Endodermal cell (in vitro differentiated cells): ENCODE measurements at places on chromosomes 16 and 17. TPM values are rescaled to one million over a fixed set of nuclear protein-coding genes. Genes with fewer than 3 reads are reported as not detected.

DNA sequence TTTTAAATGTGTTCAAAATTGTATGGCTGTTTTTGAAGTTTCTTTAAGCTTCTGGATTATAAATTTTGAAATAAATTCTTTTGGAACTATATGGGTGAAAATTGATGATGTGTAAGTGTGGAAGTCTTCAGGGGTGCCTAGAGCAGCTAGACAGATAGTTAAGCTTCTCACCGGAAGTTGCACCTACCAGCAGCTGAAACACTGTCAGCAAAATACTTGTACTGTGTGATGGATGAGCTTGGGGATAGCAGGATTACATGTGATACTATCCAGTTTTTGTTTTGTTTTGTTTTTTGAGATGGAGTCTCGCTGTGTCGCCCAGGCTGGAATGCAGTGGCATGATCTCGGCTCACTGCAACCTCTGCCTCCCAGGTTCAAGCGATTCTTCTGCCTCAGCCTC lies 19.7 kb downstream of the RBL2 start:
- no peak for DNase-seq
- no peaks in the 10 kb centered on the region for H3K4me1 ChIP-seq
- H3K27me3 ChIP-seq, result no peaks in the 10 kb centered on the region

- H3K27ac ChIP-seq, result peak overlapping the region; percentile 91
- peaks cover 3% of the 10 kb centered on the region for H3K4me1 ChIP-seq
- peaks cover 34% of the 10 kb centered on the region for H3K36me3 ChIP-seq
- H3K4me3 ChIP-seq, result peak overlapping the region; percentile 99
Measured at GRCh38 chr16:19717314-19717713, 713 bp downstream of the KNOP1 start.

KCNJ2 gene
- total RNA-seq, result 0.29 to 0.38 TPM (median 0.35 TPM) in 3 replicates

DNA sequence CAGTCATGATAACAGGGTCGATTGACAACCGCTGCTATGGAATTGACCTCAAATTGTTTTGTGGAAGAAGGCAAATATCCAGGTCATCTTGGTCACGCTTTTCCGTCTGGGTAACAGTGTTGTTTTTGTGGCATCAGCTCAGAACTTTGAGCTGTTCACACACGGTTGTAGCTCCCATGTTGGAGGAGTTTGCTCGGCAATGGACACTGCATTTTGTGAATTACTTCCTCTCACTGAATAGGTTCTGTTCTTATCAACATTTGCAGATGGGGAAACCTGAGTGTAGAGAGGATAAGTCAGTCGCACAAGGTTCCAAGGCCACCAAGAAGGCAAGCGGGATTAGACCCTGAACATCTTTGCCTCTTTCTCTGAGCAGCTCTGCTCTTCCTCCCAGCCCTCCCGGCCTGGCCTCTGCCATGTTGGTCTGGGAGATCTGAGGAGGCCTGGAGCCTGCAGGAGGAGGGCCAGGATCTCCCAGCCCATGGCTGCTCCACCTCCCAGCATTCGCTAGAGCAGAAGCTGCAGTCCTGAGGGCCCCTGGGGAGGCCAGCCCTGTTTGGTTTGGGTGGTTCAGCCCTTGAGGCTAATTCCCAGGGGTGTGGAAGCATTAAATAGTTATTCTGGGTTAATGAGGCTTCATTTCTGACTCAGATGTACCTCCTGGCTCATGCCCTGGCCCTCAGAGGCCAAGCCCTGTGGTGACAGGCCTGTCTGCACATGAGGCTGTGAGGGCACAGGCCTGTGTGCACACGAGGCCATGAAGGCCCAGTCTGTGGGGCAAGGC lies 154.1 kb upstream of the PLCG2 start:
- peaks cover 12% of the 10 kb centered on the region for H3K36me3 ChIP-seq
- no peaks in the 10 kb centered on the region for H3K27me3 ChIP-seq
- peaks cover under 1% of the 10 kb centered on the region for H3K4me1 ChIP-seq
- H3K27ac ChIP-seq, result no peak overlapping the region
- no peak overlapping the region for H3K4me3 ChIP-seq

GRCh38 chr16:87367529-87367928 lies 16.0 kb downstream of the FBXO31 start:
- no peaks in the 10 kb centered on the region for H3K4me1 ChIP-seq
- H3K27ac ChIP-seq, result no peak overlapping the region
- peaks cover 18% of the 10 kb centered on the region for H3K36me3 ChIP-seq
- H3K27me3 ChIP-seq, result no peaks in the 10 kb centered on the region
- no peak overlapping the region for H3K4me3 ChIP-seq

ABCA10 gene
- not detected in 3 replicates for total RNA-seq

CA4 gene
- total RNA-seq, result 1.6 and 3.0 TPM in 2 replicates

AANAT gene
- total RNA-seq, result 2.3 TPM in 1 of 3 replicates, not detected in the others

PRR35 gene
- total RNA-seq, result 0.27 to 0.29 TPM in 2 of 3 replicates, not detected in the other

KRTAP4-9 gene
- not detected in 3 replicates for total RNA-seq

ARHGAP44 gene
- total RNA-seq, result 21.2 to 21.9 TPM (median 21.7 TPM) in 3 replicates

SYCE1L gene
- 9.2 and 13.6 TPM in 2 replicates for total RNA-seq

GRCh38 chr17:72095316-72095715 lies 25.5 kb upstream of the SOX9 start:
- no peaks in the 10 kb centered on the region for H3K27me3 ChIP-seq
- no peak overlapping the region for H3K27ac ChIP-seq
- DNase-seq, result peak; percentile 29
- H3K36me3 ChIP-seq, result no peaks in the 10 kb centered on the region
- no peaks in the 10 kb centered on the region for H3K4me1 ChIP-seq
- H3K4me3 ChIP-seq, result no peak overlapping the region

- H3K4me1 ChIP-seq, result no peaks in the 10 kb centered on the region
- H3K4me3 ChIP-seq, result no peak overlapping the region
- H3K27me3 ChIP-seq, result peaks cover 30% of the 10 kb centered on the region
- no peaks in the 10 kb centered on the region for H3K36me3 ChIP-seq
- DNase-seq, result no peak
- no peak overlapping the region for H3K27ac ChIP-seq
Measured at GRCh38 chr17:74414510-74414909, 17.4 kb upstream of the GPRC5C start.

ASIC2 gene
- total RNA-seq, result 3.0 and 3.9 TPM in 2 replicates

- no peak overlapping the region for H3K27ac ChIP-seq
- no peak overlapping the region for H3K4me3 ChIP-seq
- DNase-seq, result peak; percentile 56
- H3K36me3 ChIP-seq, result no peaks in the 10 kb centered on the region
- H3K4me1 ChIP-seq, result no peaks in the 10 kb centered on the region
Measured at GRCh38 chr16:65666132-65666941, 544.5 kb upstream of the CDH11 start.

CBX2 gene
- 69.6 and 75.0 TPM in 2 replicates for total RNA-seq

GRCh38 chr16:71726476-71727315 lies 2.2 kb upstream of the PHLPP2 start:
- H3K4me3 ChIP-seq, result no peak overlapping the region
- no peak for DNase-seq
- H3K27me3 ChIP-seq, result peaks cover 15% of the 10 kb centered on the region
- H3K27ac ChIP-seq, result no peak overlapping the region
- H3K36me3 ChIP-seq, result peaks cover 21% of the 10 kb centered on the region

GRCh38 chr17:76515274-76515949 lies 14.2 kb upstream of the RHBDF2 start:
- no peaks in the 10 kb centered on the region for H3K4me1 ChIP-seq
- H3K27me3 ChIP-seq, result no peaks in the 10 kb centered on the region
- no peak for DNase-seq
- no peak overlapping the region for H3K27ac ChIP-seq
- H3K36me3 ChIP-seq, result no peaks in the 10 kb centered on the region

SLC6A4 gene
- total RNA-seq, result 0.38 to 0.74 TPM (median 0.70 TPM) in 3 replicates

ZSCAN10 gene
- 70.0 and 73.2 TPM in 2 replicates for total RNA-seq

GRCh38 chr16:75947626-75948239 lies 221.4 kb upstream of the CPHXL start:
- DNase-seq, result no peak
- no peak overlapping the region for H3K27ac ChIP-seq
- no peak overlapping the region for H3K4me3 ChIP-seq
- peaks cover 3% of the 10 kb centered on the region for H3K4me1 ChIP-seq
- H3K27me3 ChIP-seq, result no peaks in the 10 kb centered on the region

DNA sequence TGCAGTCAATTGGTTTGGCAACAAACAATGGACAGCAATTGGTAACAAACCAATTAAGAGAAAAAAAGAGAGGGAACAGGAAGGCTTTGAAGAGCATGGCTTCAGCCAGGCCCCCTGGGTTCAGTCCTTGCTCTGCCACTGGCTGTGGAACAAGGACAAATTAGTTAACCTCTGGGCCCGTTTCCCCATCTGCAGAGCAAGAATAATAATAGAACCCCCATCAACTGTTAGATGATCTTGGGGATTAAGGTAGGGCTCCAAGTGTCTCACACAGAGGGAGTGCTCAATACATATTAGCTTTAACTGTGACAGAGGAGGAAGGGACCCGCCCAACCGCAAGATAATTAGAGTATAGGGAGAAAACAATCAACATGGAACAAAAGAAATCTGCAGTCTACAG lies 55.2 kb downstream of the PECAM1 start:
- H3K27me3 ChIP-seq, result no peaks in the 10 kb centered on the region
- no peaks in the 10 kb centered on the region for H3K4me1 ChIP-seq
- no peak overlapping the region for H3K27ac ChIP-seq
- no peaks in the 10 kb centered on the region for H3K36me3 ChIP-seq
- H3K4me3 ChIP-seq, result no peak overlapping the region

DNA sequence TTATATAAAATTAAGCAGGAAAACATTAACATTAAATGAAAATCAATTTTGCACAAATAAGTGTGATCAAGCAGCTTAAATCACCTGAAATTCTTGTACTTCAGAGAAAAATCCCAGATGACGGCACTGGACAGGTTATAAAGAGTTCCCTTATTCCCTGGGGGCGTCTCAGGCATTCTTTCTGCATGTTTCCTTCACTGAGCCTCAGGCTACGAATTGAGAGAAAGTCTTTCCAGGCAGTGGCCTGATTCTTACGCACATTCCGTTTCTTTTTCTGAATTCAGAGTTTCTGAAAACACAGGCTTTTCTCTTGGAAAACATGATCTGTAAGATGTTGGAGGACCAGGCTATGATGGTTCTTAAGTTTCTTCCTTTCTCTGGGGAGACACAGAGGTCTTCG lies 22.1 kb upstream of the PITPNM3 start:
- no peaks in the 10 kb centered on the region for H3K27me3 ChIP-seq
- H3K4me3 ChIP-seq, result no peak overlapping the region
- no peaks in the 10 kb centered on the region for H3K4me1 ChIP-seq
- no peak overlapping the region for H3K27ac ChIP-seq

DNA sequence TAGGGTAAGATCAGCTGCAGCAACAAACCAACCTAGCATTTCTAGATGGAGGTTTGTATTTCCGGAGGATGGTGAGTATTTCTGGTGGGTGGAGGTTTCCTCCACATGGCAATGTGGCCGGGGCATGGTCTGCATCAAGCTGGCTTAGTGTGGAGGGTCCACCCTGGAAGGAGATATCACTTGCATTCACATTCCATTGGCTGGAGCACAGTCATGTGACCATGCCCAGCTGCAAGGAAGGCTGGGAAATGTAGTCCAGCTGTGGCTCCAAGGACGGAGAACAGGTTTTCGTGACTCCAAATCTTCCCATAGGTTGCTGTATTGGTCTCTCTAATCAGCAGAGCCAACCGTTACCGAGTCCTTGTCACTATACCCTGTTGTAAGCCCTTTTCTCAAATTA lies 68.7 kb downstream of the RAI1 start:
- no peak overlapping the region for H3K4me3 ChIP-seq
- peaks cover 6% of the 10 kb centered on the region for H3K4me1 ChIP-seq
- H3K36me3 ChIP-seq, result peaks cover 11% of the 10 kb centered on the region
- H3K27ac ChIP-seq, result peak overlapping the region; percentile 46
- DNase-seq, result peak; percentile 98

TBC1D3L gene
- total RNA-seq, result 11.6 to 25.4 TPM (median 22.3 TPM) in 3 replicates

DNA sequence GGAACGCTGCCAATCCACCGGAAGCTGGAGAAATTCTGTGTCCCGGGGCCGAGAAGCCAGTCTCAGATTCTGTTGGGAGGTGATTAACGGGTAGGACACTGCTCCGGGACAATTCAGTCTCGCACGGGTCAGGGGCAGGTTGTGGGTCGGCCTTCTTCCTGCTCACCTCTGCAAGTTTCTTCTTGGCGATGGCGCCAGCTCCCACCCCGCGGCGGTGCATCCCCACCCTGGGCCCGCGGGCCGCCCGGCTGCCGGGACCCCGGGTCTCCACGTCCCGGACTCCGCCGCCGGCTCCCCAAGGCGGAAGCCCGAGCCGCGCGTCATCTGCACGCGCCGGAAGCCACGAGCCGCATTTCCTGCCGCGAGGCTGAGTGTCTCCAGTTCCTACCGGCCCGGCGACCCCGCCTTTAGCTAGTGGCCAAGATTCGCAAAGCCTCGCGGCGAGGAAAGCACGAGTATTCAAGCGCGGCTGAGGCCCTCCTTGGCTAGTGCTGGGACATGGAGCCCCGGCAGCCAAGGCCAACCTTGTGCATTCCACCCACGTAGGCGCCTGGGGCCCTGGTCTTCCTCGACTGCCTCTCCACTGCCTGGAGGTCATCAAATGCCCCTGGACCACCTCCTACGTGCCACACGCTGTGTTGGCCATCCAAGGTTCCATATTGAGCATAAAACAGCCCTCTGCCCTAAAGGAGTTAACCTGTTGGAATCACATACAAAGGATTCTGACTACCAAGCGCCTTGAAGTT lies at the start of gene SNF8:
SNF8 (minus strand) TSS at position 328 of the 746 bp plus-strand sequence; CDS start at position 220, 108 bp downstream.
- H3K36me3 ChIP-seq, result peaks cover 25% of the 10 kb centered on the region
- H3K4me3 ChIP-seq, result peak within 1 kb of the TSS; percentile 98
- H3K4me1 ChIP-seq, result no peaks in the 10 kb centered on the region
- peak; percentile 100 for DNase-seq
- H3K27ac ChIP-seq, result peak within 1 kb of the TSS; percentile 88

DNA sequence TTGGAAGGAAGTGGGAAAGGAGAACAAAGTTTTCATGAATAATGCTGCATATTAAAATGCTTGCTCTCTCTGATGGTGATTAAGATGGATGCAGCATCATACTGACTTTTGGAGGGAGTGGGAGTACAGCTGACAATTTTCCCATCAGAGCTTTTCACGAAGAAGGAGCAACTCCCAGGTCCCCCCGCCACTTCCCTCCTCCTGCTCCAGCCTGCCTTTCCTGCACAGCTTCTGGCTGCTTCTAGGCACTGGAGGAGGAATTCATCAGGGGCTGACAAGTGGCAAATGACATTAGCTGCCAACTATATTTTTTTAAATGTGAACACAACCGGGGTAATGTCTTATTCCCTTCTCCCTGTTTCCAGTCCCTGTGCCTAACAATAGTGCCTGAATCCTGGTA lies 477.9 kb downstream of the SHISA9 start:
- H3K27ac ChIP-seq, result no peak overlapping the region
- no peaks in the 10 kb centered on the region for H3K27me3 ChIP-seq
- DNase-seq, result no peak
- H3K36me3 ChIP-seq, result no peaks in the 10 kb centered on the region
- H3K4me3 ChIP-seq, result no peak overlapping the region
- no peaks in the 10 kb centered on the region for H3K4me1 ChIP-seq

- no peak for DNase-seq
- H3K36me3 ChIP-seq, result no peaks in the 10 kb centered on the region
- H3K27me3 ChIP-seq, result no peaks in the 10 kb centered on the region
- no peak overlapping the region for H3K27ac ChIP-seq
Measured at GRCh38 chr16:64455275-64455674, 666.6 kb downstream of the CDH11 start.

NPW gene
- 1.9 and 2.5 TPM in 2 replicates for total RNA-seq

OR4D1 gene
- total RNA-seq, result 0.08 to 0.22 TPM (median 0.14 TPM) in 3 replicates

INCA1 gene
- 0.99 and 1.6 TPM in 2 replicates for total RNA-seq

MEOX1 gene
- total RNA-seq, result not detected in 2 replicates

DNA sequence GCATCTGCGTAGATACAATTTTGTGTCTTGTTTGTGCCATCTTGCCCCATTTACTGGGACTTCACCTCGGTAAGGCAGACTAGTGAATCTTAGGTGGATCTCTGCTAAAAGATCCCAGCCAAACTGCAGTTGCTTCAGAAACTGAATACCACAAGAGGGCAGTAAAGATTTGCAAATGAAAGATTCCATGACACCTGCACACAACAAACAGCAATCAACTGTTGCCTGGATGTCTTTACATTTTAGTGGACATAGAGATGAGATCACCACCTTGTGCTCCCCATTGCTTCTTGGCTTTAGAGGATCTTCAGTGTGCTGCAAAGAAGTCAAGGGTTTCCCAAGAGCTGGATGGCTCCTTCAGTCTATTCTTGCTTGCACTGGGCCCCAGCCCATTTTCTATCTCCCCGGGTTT lies 119.2 kb upstream of the CACNG5 start:
- peaks cover 8% of the 10 kb centered on the region for H3K4me1 ChIP-seq
- peak; percentile 75 for DNase-seq
- H3K4me3 ChIP-seq, result peak overlapping the region; percentile 59
- no peaks in the 10 kb centered on the region for H3K36me3 ChIP-seq
